Epithelial cell of esophagus (primary cell): ENCODE measurements at places on chromosomes 2 and 18.
A peak's percentile ranks its signal among the peaks of the same experiment; 100 is the strongest.

DNA sequence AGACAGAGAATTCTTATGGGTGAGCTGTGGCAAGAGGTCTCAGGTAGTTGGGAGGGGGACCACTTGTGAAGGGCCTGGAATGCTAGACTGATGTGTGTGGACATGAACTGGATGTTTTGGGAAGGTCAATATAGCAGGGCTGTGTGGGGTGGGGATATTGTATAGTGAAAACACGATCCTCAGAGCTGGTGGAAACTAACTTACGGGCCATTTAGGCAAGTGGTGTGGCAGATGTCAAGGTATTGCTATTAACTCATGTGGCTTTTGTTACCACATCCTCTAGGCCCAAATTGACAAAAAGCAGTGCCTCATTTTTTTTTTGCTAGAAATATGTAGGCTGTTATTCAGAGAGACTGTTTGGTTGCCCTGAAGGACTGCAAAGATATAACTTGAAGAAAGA, 8.0 kb upstream of the GALNT1 start:
- no peak for DNase-seq

DNA sequence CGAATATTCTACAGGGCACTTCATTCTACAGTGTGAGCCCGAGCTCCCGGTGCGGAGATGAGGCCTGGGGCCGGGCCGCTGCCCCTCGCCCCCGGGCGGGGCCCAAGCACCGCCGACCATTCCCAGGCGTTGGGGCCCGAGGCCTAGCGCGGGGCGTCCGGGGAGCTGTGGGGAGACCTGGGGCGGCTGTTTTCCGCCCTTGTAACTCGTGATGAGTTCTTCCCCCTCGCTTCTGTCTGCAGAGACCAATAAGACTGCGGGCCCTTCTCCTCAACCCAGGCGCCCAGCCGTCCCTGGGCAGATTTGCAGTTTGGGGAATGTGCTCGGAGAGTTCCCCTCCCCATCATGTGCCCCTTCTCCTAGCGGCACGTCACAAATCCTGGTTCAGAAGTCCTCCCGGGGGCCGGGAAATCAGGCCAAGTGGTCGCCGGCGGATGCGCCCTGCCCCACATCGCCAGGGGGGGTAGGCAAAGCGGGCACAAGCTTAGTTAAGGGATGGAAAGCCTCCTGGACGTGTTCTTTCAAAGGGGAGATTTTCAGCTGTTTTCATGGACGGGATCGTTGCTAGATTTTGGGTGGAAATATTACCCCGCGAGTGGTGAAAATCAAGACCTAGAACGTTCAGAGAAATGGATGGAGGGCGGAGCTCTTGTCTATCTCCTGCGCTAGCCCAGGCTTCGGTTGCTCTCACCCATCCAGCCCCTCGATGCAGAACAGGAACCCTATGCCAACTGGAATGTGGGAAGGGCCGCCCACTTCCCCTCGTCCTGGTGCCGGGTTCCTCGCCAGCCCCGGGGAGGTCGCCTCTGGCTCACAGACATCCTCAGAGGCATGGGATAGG, 18.8 kb upstream of the HAAO start:
- DNase-seq, result no peak

DNA sequence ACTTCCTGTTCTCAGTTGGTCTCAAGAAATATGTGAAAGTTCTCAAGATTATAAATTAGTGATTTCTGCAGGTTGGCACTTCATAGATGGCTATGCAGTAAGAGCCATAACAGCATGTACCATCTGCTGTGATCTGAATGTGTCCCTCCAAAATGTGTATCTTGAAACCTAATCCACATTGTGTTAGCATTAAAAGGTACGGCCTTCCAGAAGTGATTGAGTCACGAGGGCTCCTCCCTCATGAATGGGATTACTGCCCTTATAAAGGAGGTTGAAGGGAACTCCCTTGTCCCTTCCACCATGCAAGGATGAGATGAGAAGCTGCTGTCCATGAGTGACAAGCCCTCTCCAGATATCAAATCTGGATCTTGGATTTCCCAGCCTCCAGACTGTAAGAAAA, 45.0 kb downstream of the METTL4 start:
- DNase-seq, result no peak

DNA sequence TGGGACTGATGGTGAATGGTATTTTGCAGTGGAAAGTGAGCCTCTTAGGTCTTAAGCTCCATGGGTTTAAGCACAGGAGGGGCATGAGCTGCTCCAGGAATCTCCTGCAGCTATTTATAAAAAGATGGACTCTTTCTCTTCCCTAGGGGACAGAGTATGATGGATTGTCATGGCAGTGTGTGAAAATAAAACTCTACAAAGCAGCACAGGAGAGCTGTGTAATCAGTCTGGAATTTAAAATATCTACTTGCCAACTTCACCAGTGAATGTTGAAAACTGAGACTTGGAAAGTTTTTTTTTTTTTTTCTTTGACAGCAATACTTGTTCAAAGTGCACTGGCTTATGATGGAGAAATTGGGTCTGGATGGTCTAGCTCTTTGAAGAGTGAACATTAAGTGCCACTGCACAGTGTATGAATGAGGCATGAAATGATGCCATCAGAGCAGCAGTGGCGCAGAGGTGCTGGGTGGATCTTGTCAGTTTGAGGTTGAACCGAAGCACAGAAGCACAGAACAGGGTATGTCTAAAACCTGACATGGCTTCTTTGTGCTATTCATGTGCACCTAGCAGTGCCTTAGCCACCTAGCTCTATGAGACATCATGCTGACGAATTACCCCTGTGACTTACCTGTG, 245.4 kb downstream of the PTPRM start:
- DNase-seq, result peak; percentile 26

- DNase-seq, result no peak
Observed at GRCh38 chr18:45783097-45784075, 42.1 kb upstream of the SIGLEC15 start.

- DNase-seq, result no peak
Observed at GRCh38 chr2:181563101-181563692, 93.7 kb downstream of the CERKL start.

DNA sequence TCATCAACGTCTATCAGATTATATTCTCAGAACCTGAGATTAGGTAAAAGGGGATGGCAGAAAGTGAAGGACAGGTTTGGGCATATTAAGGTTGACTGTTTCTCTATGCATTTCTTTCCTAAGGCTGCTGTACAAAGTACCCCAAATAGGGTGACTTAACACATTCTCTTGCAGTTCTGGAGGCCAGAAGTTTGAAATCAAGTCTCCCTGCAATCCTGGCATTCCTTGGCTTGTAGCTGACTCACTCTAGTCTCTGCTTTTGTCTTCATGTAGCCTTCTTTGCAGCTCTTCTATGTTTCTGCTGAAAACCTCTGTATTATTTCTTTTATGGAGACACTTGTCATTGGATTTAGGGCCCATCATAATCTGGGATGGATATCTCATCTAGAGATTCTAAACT, 364.3 kb downstream of the PLCL1 start:
- DNase-seq, result peak; percentile 7

GRCh38 chr2:28558918-28559317, 63.1 kb downstream of the PLB1 start:
- peak; percentile 47 for DNase-seq

- no peak for DNase-seq
Observed at GRCh38 chr18:55462652-55463051, 125.3 kb downstream of the TCF4 start.

DNA sequence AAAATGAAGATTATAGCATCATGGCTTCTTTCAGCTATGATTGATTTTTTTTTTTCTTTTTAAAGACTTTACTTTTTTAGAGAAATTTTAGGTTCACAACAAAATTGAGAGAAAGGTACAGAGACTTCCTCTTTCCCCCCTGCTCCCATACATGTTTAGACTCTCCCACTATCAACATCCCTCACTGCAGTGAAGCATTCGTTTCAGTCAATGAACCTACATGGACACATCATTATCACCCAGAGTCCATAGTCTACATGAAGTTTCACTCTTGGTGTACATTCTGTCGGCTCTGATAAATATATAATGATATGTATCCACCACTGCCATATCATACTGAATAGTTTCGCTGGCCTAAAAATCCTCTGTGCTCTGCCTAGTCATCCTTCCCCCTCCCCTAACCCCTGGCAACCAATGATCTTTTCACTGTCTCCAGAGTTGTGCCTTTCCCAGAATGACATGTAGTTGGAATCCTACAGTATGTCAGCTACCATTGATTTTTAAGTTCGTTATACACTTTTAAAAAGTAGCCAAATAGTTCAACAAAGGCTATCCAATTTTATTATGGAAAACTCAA, 86.8 kb downstream of the GPD2 start:
- no peak for DNase-seq

DNA sequence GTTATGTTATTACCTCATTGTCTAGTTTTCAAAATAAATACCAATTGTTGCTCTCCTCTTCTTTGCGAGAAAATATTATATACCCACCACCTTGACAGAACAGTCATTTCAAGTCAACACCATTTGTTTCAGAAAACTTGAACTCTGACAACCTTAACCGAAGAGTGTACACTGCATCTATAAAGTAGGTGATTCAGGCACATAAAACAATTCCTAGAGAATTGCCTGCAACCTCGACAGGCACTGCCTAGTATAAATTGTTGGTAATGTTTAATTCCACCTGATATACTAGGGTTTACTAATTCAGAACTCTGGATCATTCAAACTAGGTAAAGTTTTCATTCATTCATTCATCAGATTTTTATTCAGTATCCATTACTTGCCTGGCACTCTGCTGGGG, 121.8 kb downstream of the AKAIN1 start:
- DNase-seq, result no peak

DNA sequence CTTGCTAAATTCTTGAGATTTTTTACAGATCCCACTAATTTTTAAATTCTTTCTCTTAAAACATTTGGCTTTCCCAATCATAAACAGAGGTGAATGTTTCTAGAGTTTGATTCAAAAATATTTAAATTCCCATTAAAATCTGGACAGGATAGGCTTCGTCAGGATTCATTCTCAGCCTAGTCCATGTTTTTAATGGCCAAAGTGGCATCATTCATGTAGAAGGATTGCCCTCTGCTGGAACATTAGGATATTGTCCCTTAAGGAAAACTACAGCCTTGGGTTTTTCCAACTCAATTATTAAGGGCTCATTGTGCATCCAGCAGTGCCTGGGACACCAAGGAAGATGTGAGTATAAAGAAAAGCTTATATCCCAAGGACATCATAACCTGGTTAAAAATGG, 71.7 kb downstream of the TPGS2 start:
- peak; percentile 73 for DNase-seq

GRCh38 chr2:23469142-23469540, 84.2 kb downstream of the KLHL29 start:
- DNase-seq, result no peak

- DNase-seq, result no peak
Observed at GRCh38 chr18:47677952-47678351, 252.5 kb downstream of the SMAD2 start.

DNA sequence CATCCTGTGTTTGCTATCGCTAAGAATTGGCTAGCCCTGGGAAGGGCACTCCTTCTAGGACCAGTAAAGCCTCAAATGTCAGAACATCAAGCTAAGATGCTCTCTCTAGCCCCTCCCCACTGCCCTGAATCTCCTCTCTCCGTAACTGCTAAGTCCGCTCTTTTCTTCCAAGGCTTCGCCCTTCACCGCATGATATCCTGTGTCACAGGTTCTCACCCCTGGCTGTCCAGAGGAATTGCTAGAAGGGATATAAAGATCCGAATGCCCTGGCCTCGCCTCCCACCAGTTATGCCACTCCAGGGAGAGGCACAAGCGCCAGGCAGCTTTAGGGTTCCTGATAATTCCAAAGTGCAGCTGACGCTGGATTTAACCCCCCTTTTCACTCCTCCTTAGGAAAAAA, 17.1 kb upstream of the GPR45 start:
- DNase-seq, result no peak

DNA sequence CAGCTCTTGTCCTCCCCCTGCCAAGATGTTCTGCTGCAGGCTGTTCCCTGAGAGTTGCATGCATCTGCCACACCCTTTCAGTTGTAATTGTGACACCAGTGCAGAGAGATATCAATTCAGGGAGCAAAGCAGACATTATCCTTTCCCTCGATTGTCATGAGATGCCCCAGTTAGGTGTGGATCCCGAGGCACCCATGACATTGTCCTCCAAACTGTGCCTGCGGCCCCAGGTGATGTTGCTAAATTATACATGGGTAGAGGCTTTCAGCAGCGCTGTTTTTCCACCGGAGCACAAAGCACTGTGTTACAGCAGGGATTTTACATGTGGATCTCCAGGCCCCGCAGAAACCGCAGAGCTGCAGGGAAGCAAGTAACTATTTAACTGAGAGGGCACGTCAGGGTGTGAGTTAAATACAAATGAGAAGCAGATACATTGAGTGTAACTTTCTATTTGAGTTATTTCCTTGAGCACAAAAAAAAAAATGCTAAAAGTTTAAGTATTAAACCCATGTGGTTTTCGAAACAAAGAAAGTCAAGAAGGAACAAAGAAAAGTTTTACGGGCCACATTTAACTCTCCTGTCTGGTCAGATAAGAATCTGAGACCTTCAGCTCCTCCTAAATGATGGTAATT, 90.3 kb upstream of the BCL2L11 start:
- peak; percentile 5 for DNase-seq

DNA sequence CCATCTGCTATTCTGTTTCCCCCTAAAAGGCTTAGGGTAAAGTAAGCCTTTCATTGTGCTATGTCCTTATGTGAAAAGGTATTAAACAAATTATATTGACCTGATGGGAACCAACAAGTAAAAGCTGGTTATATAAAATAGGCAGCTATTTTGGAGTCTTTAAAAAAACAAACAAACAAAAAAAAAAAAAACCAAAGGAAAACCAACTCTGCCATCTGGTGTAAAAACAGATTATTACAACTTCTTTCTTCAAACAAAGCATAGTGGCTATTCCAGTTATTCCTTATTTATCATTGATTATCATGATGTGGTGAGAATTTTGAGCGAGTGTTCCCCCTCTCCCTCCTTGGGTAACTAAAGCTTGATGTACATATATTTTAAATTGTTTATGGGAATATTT, 122.3 kb upstream of the FHL2 start:
- DNase-seq, result peak; percentile 40

DNA sequence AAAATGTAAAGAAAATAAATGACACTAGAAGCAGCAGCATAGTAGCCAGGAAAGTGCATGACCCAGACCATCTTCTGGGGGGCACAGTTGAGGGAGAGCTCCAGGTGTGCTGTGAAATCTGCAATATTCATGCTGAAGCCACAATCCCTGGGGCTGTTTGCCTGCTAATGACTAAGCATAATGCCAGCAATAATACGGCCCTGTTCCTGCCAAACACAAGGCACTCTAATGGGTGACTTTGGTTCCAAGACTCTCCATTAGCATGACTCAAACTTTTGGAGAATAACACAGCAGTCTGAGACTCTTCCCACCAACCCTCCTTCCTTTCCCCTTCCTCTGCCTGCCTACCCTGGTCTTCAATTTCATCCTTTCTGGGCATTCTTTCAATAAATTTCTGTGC, 77.9 kb upstream of the DOCK10 start:
- DNase-seq, result peak; percentile 74

- DNase-seq, result no peak
Observed at GRCh38 chr18:55405475-55405874, 182.5 kb downstream of the TCF4 start.

- DNase-seq, result peak; percentile 49
Observed at GRCh38 chr2:105378276-105378840, 20.5 kb downstream of the FHL2 start.

DNA sequence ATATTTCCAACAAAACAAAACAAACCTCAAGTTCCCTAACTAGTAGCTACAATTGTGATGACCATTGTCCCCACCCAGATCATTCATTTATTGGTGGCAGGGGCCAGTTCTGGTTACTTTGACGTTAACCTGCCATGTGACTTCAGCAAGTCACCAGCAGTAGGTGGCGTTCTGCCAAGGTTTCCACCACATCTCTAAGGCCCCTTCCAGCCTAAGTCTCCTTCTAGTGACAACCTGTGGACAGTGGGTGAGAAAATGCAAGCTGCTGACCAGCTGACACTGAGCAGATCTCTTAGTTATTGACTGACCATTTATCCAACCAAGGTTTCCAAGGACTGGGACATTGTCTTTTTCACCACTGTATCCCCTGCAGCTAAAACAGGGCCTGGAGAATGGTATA, 98.4 kb downstream of the GPR39 start:
- no peak for DNase-seq
